ENCODE measurements at places on chromosomes 2 and 18.

DNA sequence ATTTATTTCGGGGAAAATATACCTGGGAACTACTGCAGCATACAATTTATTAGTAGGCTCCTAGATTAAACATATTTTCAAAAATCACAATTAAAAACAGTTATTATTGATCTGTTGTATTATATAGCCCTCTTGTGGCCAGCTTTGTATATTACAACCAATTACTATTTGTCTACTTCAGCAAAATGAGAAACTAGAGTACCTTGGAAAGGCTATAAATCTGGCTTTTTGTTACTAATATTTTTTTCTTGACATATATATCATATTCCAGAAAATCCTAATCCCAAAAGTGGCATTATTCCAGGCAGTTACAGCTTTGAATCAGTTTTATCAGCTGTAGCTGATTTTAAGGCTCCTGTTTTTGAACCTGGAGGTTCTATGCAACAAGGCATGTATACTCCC lies 101.2 kb downstream of the UBR3 start:
- DNase-seq = no peak

GRCh38 chr2:99805930-99806476 lies 316.2 kb upstream of the REV1 start:
- no peak for DNase-seq

GRCh38 chr2:136550181-136550580 lies 215.2 kb upstream of the THSD7B start:
- no peak for DNase-seq

DNA sequence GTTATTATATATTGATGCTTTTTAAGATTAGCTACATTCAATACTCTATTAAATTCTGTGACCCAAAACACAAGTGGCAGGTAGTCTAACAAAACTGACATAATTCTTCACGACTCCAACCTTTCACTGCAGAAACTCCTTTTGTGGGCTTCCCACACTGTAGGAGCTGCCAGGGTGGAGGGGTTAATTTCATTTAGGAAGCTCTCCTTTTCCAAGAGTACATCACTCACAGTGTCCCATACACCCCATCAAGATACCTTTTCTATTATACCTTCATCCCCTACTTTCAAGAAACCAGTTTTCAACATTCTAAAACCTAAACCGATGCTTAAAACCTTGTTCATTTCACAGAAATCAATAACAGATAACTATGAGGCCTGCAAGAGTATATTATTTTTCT lies 825 bp downstream of the THUMPD2 start:
- DNase-seq = no peak

DNA sequence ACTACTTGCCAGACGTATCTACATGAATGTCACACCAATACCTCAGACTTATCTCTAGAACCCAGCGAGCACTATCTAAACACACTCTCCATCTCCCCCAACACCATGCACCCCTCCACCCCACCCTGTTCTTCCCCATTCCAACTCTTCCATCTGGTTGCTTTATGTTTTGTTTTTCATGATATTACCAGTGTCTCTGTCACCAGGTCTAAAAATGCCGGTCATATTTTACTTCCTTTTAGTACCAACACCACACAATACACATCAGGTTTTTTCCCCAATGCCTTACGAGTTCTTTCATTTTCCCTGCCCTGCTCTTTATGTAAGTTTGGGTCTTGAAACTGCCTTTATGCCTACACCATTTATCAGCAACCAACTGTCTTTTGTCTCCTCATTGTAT lies 10.2 kb upstream of the ITGA4 start:
- no peak for DNase-seq

- DNase-seq = no peak
These were observed 595 bp upstream of the HDHD2 start for GRCh38 chr18:47150824-47151366.

GRCh38 chr2:145012806-145013205 lies 492.9 kb upstream of the ZEB2 start:
- DNase-seq = no peak

Measured in activated T-helper 9 cell treated with anti-CD3 and anti-CD28 coated beads, Interleukin-2, amount 50 U/mL, for 16 hours (primary cell).